SK-MEL-5 (cell line): ENCODE measurements at places on chromosomes 6 and 20. TPM values are rescaled to one million over a fixed set of nuclear protein-coding genes. Genes with fewer than 3 reads are reported as not detected.

- DNase-seq: no peak
Measured at GRCh38 chr6:128118401-128118800, 217.5 kb upstream of the THEMIS start.

DNA sequence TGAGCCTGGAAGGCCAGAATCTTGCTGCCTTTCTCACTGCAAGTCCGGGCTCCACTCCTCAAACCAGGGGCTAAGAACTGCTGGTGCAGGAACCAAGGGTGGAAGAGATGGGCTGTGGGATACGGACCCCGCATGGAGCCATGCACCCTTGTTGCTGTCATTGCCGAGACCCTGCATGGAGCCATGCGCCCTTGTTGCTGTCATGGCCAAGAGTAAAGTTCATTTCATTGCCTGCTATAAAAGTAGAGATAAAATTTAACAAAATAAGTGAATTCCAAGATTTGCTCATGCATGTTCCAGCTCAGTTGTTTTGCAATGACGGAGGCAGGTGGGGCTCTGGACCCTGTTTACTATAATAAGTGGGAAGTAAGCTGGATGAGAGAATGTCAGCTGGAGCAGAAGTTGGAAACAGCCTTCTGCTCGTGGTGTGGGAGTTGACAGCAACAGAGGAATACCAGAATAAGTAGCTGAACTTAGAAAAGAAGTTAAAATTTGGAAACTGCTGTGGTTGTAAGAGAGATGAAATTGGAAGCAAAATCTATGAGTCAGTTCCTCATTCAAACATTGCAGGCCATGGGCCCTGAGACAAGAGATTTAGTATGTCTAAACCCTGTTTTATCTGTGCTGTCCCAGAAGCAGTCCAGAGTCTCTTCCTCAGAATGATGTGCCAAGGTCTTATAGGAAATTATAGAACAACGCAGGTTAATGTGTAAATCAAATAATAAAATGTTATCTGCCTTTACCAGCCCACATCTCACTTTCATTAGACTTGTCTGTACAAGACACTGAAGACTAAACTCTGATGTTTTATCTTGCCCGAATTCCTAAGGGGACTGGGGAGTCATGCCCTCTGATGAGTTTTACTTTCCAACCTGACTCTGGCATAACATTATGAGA lies 15.8 kb upstream of the THBS2 start:
- DNase-seq: no peak

DNA sequence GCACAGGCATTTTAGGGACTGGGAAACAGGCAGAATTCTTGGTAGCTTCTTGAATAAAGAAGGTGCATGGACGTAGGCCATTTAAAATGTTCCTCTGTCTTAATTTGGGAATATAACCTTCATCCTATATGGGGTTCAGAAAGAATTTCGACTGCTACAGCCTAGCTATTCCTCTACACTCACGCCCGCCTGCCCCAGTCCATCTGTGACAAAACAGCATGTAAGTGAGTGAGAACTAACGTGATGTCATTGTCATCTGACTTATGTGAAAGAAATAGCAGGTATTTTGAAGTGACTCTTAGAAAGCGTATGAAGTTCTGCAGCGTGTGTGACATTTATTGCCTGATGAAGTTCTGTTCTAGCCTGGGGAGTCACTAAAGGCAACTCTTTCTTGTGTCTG lies 52.2 kb upstream of the SLC22A1 start:
- no peak for DNase-seq

GRCh38 chr20:31547017-31547675 lies 32.9 kb downstream of the HM13 start:
- DNase-seq: peak; percentile 88

GRCh38 chr20:50285376-50286173 lies 94.9 kb downstream of the CEBPB start:
- DNase-seq: no peak

DNA sequence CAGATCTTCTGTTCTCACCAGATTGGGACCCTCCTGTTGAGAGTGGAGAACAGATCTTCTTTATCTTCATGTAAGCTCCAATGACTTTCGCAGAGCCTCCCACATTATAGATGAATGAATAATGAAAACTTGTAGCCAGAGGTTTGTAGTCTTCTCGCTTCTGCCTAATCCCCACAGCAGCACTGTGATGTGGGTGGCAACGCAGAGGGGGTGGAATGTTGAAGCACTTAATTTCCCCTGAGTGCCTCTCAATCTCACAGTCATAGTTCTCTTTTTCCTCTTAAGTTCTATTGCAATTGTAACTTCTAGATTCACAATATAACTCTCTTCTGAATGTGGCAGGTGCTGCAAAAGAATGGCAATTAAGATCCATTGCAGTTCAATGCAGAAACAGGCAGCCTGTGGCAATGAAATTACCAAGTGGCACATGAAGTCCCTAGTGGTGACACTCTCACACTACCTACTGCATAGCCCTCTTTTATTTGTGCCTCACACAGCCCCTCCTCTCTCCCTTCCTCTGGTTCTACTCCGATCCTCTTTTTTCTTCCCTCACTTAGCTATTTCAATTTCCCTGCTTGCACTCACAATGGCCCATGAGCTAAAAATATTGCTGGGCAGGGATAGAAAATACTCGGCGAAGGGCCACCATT lies 281.9 kb downstream of the UBE3D start:
- peak; percentile 8 for DNase-seq

- DNase-seq: peak; percentile 59
Measured at GRCh38 chr6:118372413-118372812, 175.7 kb upstream of the PLN start.

DNA sequence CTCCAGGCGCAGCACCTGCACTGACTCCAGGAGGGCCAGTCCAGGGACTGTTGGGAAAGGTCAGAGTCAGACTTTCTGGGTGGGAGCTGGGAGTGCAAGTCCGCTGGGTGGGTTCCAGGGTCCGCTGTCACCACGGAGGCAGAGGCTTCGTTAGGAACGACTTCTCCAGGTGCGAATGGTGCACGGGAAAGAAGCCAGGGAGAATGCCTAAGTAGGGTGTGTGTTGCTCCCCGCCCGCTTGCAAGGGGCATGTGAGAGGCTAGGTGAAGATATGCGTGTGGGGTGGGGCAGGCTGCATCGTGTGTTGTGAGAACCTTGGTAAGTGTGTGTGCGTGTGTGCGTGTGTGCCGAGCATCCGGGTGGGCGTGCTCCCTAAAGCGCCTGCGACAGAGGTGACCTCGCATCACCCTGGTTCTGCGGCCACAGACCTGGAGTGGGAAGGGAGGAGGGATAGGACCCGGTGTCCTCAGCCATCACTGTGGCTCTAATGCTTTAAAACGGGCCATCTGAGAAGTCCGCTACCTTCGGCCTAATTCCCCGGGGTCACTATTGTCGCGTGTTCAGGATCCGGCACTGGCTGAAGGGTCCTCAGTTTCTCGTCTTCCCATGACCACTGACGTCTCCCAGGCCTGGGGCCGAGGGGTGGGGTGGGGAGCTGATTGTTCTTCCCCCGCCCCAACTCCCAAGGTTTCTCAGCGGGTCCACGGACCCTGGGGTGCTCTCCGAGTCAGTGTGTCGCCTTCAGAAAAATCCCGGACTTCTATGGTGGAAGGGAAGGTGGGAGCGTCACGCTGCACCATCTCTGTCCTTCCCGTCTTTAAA lies 6.1 kb downstream of the SLC32A1 start:
- no peak for DNase-seq

The C6orf15 gene
- total RNA-seq: not detected in 2 replicates

The RNF8 gene
- total RNA-seq: 23.4 and 29.0 TPM in 2 replicates
